ENCODE measurements at places on chromosomes 12 and 14. TPM values are rescaled to one million over a fixed set of nuclear protein-coding genes. Genes with fewer than 3 reads are reported as not detected.

DNA sequence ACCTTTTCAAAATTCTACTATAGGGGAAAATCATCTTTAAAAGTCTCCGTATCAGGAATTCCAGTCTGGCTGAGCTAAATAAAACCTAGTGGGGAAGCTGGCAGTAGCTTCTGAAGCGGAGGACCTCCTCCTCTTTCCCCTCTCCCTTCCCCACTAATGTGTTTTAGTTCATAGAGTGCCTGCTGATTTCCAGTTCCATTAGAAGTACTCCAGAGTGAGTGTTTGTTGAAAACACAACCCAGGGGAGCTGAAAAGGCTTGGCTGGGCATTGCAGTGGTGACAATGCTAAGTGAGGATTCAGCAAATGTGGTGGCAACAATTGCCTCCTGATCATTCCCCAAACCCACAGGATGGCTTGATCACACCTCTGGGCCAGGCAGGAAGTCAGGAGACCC is 144.2 kb upstream of the FRMD6 start:
- no peak for DNase-seq

- DNase-seq = no peak
Measured at GRCh38 chr14:38127356-38127755, 80.3 kb upstream of the SSTR1 start.

DNA sequence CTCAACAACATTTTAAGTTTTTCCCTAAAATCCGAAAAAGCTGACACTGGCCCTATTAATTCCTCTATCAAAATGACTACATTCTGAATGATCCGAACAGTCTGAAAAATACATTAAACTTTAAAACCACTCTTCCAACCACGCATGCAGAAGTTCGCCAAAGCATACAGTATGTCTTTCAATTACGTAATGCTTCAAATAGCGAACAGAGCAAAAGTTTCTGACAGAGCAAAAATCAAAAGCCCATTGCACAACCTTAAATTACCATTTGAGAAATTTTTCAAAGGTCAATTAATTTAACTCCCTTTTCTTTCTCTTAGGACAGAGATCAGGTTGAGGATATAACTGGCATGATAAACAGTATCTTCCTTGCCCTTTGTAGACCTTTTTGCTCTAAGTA is 33.2 kb downstream of the LRIG3 start:
- DNase-seq = no peak

SCN8A gene
- 2.7 TPM for polyA plus RNA-seq

- DNase-seq = no peak
Measured at GRCh38 chr12:4039931-4040330, 166.7 kb upstream of the PARP11 start.

DNA sequence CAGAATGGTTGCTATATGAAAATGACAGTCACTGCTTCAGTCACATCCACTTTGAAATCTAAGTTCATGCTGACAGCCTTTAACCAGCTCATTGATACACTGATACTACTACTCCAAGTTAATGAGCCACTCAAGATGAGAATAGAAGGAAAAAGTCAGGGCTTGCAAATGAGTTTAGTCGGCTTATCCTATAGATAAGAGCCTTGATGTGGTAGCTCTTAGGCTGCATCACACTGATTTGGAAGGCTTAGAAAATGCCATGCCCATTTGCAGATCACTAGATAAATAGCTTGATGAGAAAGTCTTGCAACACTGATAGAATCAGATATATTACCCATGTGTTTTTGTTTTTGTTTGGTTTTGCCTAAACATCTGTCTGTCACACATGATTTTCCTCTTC is 251.4 kb upstream of the ATXN7L3B start:
- DNase-seq = no peak

- DNase-seq = no peak
Measured at GRCh38 chr14:60845523-60845922, 111.0 kb downstream of the MNAT1 start.

VRTN gene
- polyA plus RNA-seq = not detected

DNA sequence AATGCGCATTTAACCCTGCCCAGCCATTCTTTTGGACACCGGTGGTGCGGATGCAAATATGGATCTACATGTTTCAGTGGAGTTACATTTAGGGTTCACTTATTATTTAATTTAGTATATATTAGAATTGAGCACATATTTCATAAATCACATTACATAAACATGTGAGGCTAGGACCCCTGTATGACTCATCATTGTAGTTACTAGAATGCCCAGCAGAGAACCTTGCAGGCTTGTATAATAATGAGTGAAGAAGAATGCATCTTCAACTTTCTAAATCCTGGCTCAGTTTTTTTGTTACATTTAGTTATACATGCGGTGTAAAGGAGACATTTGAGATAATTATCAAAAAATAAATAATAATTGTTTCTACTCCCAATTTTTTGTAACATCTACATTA is 369.0 kb downstream of the ATP23 start:
- no peak for DNase-seq

DNA sequence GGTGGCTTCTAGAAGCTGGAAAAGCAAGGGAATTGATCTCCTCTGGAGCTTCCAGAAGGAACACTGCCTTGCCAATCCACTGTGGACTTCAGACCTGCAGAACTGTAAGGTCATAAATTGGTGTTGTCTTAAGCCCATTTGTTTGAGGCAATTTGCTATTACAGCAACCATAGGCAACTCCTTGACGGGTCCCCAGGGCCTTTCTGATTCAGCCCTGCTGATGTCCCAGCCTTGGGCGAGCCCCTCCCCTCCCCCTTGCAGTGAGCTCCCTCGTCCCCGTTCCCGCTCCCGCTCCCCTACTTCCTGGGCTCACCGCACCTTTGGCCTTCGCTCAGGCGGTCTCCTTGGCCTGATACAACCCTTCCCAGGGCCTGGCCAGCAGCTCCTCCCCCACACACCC is 18.9 kb upstream of the DIO3 start:
- DNase-seq = no peak

Data from left renal cortex interstitium (tissue), 4 donors.